ENCODE measurements at places on chromosomes 2 and 18.
A peak's percentile ranks its signal among the peaks of the same experiment; 100 is the strongest.

- no peak for DNase-seq
Observed at GRCh38 chr2:115160531-115161080, 718.2 kb downstream of the DPP10 start.

DNA sequence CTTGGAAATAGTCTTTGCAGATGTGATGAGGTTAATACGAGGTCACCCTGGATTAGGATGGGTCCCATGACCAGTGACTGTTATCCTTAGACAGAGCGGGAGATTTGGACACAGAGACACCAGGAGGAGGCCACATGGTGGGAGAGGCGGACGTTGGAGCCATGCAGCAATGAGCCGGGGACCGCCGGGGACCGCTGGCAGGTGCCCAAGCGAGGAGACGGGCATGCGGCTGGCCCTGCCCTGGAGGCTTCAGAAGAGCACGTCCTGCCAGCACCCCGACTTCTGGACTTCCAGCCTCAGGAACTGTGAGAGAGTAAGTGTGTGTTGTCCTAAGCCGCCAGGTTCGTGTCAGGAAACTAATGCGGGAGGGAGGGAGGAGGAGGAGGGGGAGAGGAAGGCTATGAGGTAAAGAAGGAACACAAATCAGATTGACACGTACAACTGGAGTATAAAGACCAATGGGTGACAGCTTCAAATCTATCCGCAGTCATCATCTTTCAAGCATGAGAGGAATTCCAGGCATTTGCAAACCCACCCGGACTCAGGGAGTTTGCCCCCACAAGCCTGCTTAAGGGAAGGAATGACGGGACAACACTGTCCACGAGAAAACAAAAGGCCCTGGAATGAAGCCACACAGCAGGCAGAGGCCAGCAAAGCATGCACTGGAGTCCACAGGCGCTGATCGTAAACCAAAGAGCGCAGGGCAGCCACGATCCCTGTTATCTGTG is 11.6 kb upstream of the BOK start:
- peak; percentile 26 for DNase-seq

- DNase-seq: no peak
Observed at GRCh38 chr2:28294451-28294850, 98.2 kb upstream of the FOSL2 start.

GRCh38 chr18:9571546-9571945 is 42.8 kb downstream of the PPP4R1 start:
- DNase-seq: no peak

Measured in left cardiac atrium (tissue), 4 donors.